ENCODE measurements at places on chromosomes 1 and 21.

DNA sequence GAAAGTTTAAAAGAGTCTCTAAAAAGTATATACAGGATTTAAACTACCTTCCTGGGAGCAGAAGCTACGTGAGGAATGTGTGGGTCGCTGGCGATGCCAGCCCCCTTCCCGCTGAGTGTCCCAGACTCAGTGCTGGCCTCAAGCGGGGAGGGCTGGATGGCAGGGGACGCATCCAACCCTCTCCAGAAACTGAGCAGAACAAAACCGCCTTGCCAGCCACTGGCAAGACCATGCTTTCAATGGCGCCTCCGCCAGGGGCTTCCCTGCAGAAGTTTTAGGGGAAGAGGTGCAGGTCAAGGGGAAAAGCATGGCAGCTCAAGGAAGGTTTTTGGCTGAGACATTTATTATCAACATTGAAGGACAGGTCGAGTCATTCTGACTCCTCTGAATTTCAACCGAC lies 26.1 kb downstream of the NADK start:
- no peak for DNase-seq

DNA sequence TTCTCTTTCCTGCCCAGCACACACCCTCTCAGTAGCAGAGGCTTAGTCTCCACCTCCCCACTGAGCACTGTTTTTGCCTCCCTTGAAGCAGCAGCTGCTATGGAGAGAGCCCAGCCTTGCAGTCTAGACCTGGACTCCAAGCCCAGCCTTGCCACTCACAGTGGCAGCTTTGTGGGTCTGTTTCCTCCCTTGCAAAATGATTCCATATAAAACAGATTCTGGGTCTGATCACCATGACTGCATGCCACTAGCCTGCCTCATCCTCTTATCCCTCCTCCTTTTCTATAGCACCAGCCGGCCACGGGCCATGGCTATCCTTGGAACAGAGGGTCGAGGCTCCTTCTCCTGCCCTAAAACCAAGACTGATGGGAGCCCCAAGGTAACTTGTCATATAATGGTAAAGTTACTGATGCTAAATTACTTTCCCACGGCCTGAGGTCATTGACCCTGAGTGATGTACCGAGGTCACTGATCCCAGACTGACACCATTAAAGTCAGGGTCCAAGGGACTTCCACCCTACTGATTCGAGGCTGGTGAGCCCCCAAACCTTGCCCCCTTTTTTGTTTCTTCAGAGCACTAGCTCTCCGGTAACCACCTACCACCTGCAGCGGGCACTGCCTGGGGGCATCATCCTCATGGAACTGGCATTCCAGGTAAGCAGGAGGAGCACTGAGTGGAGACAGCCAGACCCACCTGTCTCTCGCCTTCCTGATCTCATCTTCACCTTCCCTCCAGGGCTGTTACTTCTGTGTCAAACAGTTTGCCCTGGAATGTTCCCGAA lies 7.9 kb downstream of the HYI start:
- DNase-seq, result no peak

DNA sequence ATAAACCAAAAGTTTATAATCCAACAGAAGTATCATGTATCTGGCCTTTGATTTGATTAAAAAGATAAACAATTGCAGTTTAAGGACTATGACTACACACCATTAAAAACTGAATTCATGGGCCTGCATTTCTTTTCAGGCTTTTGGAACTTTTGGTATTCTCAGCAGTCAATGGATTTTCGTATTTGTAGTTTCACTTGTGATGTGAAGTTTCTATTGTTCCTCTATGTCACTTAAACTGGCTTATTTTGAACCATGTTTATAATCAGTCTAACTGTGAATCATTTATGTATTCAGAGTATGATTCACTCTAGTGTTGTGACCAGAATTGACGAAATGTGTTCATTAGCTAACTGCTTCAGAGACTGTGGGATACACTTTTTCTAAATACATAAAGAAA lies 132.9 kb downstream of the COQ8A start:
- DNase-seq, result no peak

DNA sequence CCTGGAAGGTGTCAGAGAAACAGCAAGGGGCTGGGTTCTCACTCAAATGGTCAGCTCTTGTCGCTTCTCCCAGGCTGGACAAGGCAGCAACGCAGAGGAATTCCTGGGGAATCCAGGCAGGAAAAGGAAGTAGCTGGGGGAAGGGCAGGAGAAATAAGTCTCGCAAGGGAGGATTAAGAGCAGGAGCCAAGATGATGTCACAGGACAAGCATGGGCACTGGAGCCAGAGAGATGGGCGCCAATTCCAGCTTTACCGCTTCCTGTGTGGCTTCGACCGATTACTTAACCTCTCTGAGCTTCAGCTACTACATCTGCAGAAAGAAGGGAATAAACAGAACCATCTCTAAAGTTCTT lies 70.5 kb downstream of the SSBP3 start:
- DNase-seq, result no peak
